ENCODE measurements at places on chromosomes 13 and 19.

DNA sequence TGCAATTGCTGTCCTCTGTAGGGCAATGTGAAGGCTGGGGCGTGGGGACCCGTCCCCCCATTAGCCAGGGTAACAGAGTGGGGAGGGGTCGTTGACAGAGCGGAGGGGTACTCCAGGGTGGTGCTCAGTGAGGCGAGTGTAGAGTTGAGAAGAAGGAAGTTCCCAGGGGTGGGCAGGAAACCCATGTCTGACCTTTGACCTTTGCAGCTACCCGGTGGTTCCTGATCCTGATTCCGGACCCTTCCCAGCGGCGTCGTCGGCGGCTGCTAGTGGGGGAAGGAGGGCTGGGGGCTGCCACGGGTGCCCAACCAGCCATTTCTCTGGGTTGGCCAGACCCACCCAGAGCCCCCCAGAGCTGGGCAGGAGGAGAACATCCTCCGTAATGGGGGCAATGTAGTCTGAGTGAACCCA is 2.1 kb upstream of the PLVAP start:
- DNase-seq, result no peak

DNA sequence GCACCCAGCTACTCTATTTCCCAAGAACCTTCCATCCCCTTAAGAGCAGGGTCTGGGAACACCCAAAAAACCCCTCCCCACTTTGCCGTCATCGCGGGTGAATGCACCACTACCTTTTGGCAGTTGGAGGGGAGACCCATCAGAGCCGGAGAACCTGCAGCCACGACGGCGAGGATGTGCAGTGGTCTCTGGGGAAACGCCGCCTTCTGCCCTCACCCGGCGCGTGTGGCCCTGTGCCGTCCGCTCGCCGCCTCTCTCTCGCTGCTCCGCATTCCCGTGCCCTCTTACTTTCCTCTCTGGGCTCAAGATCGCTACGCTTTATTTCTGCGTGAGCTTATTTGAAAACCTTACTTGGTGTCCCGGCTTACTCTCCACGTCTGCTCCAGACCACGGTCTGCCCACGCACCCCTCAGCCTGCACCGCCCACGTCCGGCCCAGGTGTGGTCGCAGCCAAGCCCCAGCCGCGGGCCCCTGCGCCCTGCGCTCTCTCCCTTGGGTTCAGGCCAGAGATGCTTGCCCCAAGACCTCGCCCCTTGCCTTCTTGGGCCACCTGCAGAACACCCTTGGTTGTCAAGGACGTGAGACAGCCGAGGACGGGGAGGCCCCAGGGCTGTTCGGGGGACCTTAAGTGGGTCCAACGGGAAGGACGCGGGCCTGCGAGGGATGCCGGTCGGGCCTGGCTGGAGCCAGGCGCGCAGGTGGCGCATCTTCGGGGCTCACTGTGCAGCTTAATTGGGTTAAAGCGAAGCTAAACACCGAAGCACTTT is 2.0 kb upstream of the MAB21L1 start:
- DNase-seq, result no peak

DNA sequence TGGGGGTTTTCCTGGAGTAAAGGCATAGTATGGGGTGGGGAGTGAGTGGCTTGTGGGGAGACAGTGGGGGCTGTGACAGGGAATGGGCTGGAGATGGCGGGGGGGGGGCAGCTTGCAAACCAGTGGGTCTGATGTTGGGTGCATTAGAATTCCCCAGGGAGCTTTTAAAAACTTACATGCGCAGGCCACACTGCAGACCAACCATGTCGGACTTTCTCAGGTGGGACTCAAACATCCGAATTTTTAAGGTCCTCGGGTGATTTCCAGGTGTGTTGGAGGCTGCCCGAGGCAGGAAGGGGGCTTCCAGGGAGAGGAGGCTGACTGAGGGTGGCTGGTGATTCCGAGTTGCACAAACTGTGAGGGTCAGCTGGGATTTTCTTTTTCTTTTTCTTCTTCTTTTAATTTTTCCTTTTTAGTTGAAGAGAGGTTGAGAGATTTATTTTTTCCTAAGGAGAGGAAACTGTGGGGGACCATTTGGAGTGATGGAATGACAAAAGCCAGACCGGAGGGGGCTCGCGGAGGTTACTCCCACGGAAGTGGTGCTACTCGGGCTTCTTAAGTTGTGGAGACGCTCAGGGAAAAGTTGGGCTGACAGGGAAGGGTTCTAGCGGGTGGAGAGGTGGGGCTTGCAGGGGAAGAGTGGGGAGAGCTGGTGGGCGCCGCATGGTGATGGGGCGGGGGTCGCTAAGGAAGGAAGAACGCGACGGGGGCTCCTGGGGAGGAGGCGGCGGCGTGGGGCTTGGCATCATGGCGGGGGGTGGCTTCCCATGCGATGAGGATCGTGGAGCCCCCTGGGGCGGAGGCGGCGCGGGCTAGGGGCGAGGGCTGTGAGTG is 997 bp upstream of the CACNG8 start:
- no peak for DNase-seq

- no peak for DNase-seq
These were observed 38.3 kb upstream of the HMGB1 start for GRCh38 chr13:30504081-30504480.

- no peak for DNase-seq
These were observed 314.9 kb downstream of the COG6 start for GRCh38 chr13:39970177-39970846.

DNA sequence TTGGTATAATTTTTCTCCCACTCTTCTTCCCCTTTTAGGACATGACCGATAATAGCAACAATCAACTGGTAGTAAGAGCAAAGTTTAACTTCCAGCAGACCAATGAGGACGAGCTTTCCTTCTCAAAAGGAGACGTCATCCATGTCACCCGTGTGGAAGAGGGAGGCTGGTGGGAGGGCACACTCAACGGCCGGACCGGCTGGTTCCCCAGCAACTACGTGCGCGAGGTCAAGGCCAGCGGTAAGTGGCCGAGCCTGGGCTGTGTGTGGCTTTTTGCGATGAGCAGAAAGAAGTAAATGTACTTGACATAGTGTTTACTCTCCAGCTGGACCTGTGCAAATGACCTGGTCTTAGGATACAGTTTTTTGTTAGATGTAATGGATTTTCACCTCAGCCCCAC is 102.5 kb downstream of the ARHGEF7 start:
- no peak for DNase-seq

DNA sequence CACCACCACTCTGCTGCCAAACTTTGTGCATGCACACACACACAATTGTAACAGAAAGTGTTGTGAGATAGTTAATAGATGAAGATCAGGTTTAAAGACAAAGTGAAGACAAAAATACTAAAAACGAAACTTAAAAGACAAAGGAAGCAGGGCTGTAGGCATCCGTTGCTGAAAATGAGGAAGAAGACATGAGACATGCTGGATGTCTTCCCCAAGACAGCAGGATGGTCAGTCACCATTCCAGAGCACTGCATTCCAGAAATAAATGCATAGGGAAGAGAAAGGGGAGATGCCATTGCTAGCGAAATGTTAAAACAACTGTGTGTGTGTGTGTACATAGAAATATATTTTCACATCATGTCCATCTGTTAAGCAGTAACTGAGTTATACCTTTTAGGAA is 520.1 kb downstream of the SUCLA2 start:
- no peak for DNase-seq

GRCh38 chr13:20671789-20672188 is 31.7 kb upstream of the IL17D start:
- DNase-seq, result no peak

DNA sequence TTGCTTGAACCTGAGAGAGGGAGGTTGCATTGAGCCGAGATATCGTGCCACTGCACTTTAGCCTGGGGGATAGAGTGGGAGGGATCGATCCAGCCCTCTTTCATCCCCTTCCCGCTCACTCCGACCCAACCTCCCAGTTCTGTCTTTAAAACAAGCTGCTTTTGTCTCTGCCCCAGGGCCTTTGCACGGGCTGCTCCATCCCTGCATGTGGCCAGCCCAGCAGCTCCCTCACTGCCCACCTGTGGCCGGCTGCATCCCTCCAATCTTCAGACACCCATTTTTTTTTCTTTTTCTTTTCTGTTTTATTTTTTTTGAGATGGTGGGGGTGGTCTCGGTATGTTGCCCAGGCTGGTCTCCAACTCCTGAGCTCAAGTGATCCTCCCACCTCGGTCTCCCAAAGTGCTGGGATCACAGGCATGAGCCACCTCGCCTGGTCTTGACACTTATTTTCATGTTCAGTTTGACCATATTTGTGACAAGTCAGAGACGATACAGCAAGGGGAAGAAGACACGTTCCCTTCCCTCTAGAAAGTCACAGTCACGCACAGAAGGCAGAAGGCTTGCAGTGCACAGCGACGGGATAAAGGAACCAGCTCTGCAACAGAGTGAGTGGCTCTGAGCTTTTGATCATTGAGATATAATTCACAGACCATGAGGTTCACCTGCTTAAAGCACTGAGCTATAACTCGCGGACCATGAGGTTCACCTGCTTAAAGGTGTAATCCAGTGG is 31.8 kb downstream of the EFNA2 start:
- DNase-seq, result no peak

DNA sequence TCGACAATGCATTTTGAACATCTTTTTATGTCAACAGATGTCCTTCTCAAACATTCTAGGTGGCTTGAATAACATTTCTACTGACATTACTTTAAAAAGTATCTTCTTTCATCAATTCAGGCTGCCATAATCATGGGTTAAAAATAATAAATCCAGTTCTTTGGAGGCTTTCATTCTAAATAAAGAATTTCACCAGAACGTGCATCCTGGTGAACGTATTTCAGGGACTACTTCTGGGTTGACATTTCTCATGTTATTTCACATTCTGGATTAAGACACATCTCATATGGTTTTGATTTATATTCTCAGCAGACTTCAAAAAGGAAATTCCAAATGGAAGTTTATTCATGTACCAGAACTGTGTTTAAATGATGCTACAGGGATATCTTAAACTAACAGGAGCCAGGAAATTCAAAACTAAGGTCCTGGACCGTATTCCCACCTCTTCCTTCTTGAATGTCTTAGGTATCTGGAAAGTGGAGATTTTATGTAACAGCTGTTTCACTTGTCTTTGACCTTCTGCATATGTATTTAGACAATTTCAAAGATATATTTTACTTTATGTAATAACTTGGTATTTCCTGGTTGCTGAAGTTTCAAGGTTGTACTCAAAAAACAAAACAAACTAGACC is 107.2 kb downstream of the STARD13 start:
- DNase-seq, result no peak

DNA sequence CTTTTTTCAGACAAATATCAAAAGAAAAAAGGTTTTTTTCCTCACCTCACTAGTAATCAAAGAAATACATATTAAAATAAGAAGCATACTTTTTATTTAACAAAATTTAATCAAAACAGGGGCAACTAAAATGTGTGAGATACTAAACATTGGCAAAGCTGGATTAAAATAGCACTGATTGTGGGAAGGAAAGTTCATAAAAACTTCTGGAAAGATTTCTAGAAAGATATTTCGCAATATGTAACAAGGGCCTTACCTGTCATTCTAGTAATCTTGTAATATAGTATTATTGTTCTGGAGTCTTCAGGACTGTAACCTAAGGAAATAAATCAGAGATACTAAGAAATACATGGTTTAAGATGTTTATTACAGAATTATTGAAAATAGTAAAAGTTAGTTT is 482.5 kb downstream of the SUCLA2 start:
- DNase-seq, result no peak

DNA sequence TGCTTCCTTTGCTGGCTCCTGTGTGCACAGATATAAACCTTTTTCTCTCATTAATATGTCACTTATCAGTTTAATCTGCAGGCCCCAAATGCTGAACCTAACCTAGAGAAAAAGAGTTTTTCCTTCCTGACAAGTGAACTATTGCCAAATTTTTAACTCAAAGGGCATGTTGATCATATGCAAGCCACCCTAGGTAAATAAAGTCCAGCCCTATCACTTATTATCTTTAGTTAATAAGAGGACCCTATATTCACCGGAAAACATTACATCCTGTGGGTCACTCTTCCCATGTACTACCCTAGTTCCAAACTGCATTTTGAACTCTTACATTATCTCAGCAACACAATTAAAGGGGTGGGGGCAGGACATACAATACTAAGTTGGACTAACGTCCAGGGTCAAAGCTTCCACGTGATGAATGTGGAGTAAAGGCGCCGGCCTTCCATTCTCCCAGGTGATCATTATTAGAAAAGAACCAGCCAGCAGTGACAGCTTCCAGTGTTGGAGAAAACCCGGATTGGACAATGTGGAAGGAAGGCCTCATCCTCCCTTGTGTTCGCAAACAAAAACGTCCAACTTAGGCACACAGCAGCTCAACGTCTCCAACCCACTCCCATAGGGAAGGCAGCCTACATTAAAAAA is 86.6 kb downstream of the STK24 start:
- DNase-seq, result no peak

- DNase-seq, result no peak
These were observed 260.0 kb upstream of the DACH1 start for GRCh38 chr13:72127031-72127430.

GRCh38 chr19:55497763-55498162 is 9.5 kb downstream of the SSC5D start:
- DNase-seq, result no peak

DNA sequence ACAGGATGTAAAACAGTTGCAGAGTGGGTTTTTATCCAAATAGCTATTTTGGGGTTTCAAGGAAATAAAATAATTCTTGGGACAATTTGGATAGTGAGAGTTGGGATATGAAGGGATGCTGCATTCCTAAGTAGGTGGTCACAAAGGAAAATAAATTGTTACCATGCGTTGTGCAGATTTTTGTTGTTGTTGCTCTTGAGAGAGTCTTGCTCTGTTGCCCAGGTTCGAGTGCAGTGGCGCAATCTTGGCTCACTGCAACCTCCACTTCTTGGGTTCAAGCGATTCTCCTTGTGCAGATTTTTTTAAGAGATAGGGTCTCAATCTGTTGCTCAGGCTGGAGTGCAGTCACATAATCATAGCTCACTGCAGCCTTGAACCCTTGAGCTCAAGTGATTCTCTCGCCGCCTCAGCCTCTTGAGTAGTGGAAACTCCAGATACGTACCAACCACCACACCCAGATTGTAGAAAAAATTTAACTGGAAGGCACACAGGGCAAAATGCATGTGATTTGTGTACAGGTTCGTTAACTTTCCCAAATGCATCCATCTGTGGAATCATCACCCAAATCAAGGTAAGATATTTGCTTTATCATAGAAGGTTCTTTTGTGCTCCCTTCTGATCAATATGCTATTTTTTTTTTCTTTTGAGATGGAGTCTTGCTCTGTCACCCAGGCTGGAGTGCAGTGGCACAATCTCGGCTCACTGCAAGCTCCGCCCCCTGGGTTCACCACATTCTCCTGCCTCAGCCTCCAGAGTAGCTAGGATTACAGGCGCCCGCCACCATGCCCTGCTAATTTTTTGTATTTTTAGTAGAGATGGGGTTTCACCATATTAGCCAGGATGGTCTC is 16.0 kb downstream of the SLC1A5 start:
- no peak for DNase-seq

- no peak for DNase-seq
These were observed 83.1 kb upstream of the OXGR1 start for GRCh38 chr13:97077341-97077740.

Measured in stimulated activated CD4-positive, alpha-beta T cell treated with anti-CD3 and anti-CD28 coated beads, TNF-alpha, amount 100 ng/mL, for 48 hours (primary cell).